ENCODE measurements at places on chromosomes 6 and 20.

DNA sequence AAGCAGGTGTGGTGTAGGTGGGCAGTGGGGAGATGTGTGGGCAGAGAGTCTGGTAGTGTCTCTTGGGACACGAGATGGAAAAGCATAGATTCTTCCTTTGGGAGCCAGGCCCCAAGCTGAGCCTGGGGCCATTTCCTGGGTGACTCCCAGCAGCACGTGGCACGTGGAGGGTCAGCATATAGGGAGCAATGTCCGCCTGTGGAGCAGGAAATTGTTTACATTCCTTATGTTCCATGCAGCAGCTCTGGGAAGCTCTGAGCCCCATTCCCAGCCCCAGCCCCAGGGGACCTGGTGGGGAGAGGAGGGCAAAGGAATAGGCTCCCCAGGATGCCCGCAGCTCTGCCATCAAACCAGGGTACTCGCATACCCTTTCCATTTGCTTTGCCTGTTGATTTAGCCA is 57.6 kb downstream of the DAAM2 start:
- no peak for DNase-seq

GRCh38 chr20:14568225-14568624 is 230.8 kb upstream of the FLRT3 start:
- DNase-seq = no peak

GRCh38 chr6:39083231-39083634 is 31.8 kb downstream of the SAYSD1 start:
- no peak for DNase-seq

- DNase-seq = no peak
Measured at GRCh38 chr20:33169176-33169794, 1.3 kb downstream of the BPIFA2 start.

- DNase-seq = no peak
Measured at GRCh38 chr20:48015943-48016723, 230.9 kb upstream of the SULF2 start.

GRCh38 chr6:38283734-38284362 is 355.9 kb downstream of the BTBD9 start:
- DNase-seq = no peak

DNA sequence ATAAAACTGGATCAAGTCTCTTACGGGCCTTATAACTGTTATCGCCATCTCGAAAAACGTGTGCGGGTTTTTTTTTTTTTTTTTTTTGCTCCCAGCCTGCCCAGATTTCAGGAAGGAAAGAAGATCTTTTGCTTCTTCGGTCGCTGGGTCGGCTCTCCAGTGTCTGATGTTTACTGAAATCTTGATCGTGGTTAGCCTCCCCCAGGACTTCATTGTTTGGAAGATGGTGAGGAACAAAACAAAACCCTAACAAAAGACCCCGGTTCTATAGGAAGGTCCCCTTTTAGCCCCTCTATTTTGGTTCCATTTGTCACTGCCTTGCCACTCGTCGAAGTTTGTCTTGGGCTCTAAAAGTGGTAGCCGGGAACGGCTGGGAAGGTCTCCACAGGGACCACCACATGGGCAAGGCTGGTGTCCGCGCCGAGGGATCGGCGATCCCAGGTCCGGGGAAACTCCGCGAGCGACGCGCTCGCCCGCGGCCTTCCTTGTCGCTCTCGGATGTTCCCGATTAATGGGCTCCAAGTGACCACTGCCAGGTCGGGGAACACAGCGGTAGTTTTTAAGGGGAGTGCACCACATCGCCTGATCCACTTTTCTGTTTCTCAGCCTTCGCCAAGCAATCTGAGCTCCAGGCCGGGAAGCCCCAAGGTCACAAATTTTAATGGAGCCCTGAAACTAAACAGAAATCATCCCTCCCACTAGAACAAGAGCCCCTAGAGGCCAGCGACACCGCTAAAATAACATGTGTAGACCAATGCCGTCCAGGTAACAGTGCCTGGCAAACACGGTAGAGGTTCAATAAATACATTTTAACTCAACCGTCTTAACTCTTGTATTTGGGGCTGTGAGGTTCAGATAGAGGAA is 27.0 kb downstream of the TRIM27 start:
- DNase-seq = peak; percentile 80

- DNase-seq = no peak
Measured at GRCh38 chr20:43355610-43356009, 102.1 kb upstream of the SRSF6 start.

- no peak for DNase-seq
Measured at GRCh38 chr6:128641703-128642102, 121.3 kb upstream of the PTPRK start.

DNA sequence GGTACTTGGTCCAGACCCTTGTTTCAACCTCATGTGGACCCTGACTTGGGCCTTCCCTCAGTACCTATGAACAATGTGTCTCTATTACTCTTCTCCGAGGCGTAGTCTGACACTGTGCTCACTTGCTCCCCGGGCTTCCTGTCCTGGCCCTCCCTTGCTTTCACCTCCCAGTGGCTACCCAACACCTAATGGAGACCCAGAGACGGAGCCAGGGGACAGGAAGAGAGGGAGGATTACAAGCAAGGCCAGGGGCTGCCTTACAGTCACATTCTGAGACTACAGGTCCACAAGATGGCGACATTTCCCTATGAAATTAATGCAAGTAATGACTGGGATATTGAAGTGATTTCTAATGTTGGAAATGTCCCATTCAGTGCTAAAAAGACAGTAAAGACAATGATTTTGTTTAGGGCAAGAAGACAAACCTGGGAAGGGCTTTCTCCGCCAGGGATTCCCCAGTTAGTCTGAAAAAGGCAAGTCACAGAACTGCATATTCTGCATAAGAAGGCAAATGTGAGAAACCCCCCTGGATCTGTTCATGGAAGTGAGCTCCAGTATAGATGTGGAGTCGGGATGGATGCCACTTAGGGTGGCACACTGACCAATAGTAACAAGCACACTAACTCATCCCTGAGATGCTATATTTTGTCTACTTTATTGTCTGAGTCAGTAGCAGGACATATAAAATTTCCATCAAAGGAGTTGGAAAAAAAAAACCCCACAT is 44.0 kb upstream of the ZBTB24 start:
- DNase-seq = peak; percentile 73

- DNase-seq = no peak
Measured at GRCh38 chr20:22502731-22503191, 81.6 kb downstream of the FOXA2 start.
